ENCODE measurements at places on chromosomes 3 and 15.

GRCh38 chr3:155102329-155102728 lies 22.2 kb downstream of the MME start:
- peaks cover 4% of the 10 kb centered on the region for H3K36me3 ChIP-seq
- no peak for DNase-seq
- no peaks in the 10 kb centered on the region for H3K27me3 ChIP-seq
- no peaks in the 10 kb centered on the region for H3K4me1 ChIP-seq

GRCh38 chr3:124483915-124484470 lies 246.3 kb upstream of the UMPS start:
- no peak overlapping the region for H3K27ac ChIP-seq
- H3K4me1 ChIP-seq = no peaks in the 10 kb centered on the region
- no peaks in the 10 kb centered on the region for H3K27me3 ChIP-seq
- H3K4me3 ChIP-seq = no peak overlapping the region

- no peak overlapping the region for H3K27ac ChIP-seq
- H3K36me3 ChIP-seq = no peaks in the 10 kb centered on the region
- H3K4me3 ChIP-seq = peak overlapping the region; percentile 46
- DNase-seq = no peak
- peaks cover 10% of the 10 kb centered on the region for H3K27me3 ChIP-seq
Observed at GRCh38 chr3:24199300-24199699, 254.2 kb downstream of the NR1D2 start.

- no peak for DNase-seq
- H3K4me1 ChIP-seq = no peaks in the 10 kb centered on the region
- H3K27ac ChIP-seq = no peak overlapping the region
Observed at GRCh38 chr3:12465836-12466225, 18.4 kb upstream of the TSEN2 start.

DNA sequence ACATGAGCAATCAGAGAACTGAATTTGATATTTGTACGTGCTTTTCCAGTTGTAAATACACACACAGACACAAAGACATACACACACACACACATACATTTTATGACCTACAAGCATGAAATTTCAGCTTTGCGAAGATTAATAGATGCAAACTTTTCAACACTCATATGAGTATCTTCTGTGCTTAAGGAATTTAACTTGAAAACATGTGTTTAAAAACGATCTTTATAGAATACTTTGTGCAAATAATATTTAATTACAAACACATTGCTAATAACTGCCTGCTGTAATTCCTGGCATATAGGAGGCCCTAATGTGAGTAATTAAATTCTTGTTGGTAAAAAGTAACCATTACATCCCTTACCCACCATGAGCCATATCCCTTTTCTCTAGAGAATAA lies 107.7 kb upstream of the PLSCR5 start:
- no peaks in the 10 kb centered on the region for H3K4me1 ChIP-seq
- no peak overlapping the region for H3K4me3 ChIP-seq
- no peak overlapping the region for H3K27ac ChIP-seq
- H3K27me3 ChIP-seq = no peaks in the 10 kb centered on the region
- no peaks in the 10 kb centered on the region for H3K36me3 ChIP-seq

DNA sequence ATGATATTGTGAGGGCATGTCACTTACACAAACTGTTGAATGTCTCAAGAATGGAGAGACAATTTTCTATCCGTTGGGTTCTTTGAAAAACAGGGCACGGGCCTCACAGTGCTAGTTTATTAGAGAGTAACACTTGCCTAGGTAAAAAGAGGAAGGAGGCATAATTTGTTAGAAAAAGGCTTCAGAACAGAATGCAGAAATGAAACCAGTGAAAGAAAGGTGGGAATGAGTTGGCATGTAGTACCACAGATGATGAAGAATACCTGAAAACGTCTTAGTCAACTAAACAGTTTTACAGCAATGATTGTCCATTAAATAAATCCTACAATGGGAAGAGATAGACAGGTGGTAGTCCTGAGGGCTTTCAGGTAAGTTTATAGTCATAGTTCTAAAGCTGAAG lies 1399.7 kb upstream of the CADM2 start:
- H3K4me1 ChIP-seq = no peaks in the 10 kb centered on the region
- no peak overlapping the region for H3K4me3 ChIP-seq
- H3K27ac ChIP-seq = no peak overlapping the region
- H3K27me3 ChIP-seq = no peaks in the 10 kb centered on the region
- DNase-seq = no peak

GRCh38 chr3:126517291-126517951 lies at the start of gene UROC1:
Gene UROC1 (minus strand): TSS chr3:126517773. CDS start chr3:126517719, 54 bp downstream.
- H3K27ac ChIP-seq = no peak within 1 kb of the TSS
- H3K36me3 ChIP-seq = no peaks in the 10 kb centered on the region
- H3K4me3 ChIP-seq = no peak within 1 kb of the TSS
- peaks cover 7% of the 10 kb centered on the region for H3K4me1 ChIP-seq
- peaks cover 1% of the 10 kb centered on the region for H3K27me3 ChIP-seq
- DNase-seq = no peak

DNA sequence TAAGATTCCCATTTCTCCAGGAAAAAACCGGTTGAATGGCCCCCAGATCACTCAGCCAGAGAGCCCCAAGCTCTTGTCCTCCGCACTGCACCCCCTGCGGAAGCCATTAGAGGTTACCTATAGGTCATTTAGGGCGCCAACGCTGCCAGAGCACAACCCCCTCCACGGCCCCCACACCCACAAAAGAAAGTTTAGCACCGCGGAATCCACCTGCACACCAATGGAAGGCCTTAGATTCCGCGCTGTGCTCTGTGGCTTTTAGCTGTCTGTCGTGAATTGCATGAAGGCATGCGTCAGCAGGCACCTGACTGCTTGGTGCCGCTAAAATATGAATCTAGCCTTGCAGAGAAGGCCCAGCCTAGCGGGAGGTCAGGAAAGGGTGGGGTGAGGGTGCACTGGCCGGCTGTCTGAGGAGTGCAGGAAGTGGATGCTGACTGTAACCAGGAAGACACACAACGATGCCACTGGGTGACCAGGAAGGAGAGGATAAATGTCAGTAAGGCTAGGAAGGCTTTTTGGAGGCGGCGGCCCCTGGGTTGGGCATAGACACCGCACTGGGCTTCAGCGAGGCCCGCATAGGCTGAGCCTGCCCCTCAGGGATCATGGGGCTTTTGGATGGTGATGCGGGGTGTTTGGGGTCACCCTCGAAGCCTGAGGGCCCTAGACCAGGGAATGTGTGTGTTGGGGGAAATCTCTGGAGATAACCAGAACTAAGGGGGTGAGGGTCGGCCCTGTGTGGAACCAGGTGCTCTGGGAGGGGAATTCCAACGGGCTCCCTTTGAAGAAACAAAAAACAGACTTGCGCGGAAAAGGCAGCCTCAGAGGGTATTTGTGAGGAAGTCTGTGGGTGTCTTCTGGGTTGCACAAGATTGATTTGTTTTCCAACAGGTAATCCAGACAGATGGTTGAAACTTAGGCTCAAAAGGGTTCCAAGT lies 976 bp upstream of the NUP210 start:
- H3K27ac ChIP-seq = no peak overlapping the region
- H3K4me1 ChIP-seq = no peaks in the 10 kb centered on the region
- peak; percentile 65 for DNase-seq
- H3K4me3 ChIP-seq = peak overlapping the region; percentile 68
- H3K27me3 ChIP-seq = peaks cover 24% of the 10 kb centered on the region
- H3K36me3 ChIP-seq = no peaks in the 10 kb centered on the region

- H3K27ac ChIP-seq = no peak overlapping the region
- H3K4me3 ChIP-seq = peak overlapping the region; percentile 57
- H3K27me3 ChIP-seq = no peaks in the 10 kb centered on the region
Observed at GRCh38 chr3:172608575-172608974, 85.3 kb upstream of the TNFSF10 start.

DNA sequence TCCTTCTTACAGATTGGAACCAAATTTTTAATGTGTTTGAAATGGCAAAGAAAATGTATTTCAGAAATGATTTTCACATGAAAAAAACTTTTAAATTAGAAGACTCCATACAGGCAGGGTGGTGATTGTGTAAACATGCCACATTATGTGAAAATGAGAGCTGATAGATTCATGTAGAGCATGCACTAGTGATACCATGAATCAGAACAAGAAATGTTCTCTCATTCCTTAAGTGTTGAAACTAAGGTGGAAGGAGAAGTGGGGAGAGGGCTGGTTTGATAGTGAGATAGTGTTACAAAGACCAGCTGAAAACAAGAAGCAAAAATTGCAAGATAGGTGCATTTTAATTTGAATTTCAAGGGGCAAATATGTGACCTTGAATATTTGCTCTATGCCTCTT lies 100.3 kb downstream of the CCNL1 start:
- H3K27me3 ChIP-seq = no peaks in the 10 kb centered on the region
- no peak for DNase-seq
- H3K4me3 ChIP-seq = no peak overlapping the region
- H3K36me3 ChIP-seq = no peaks in the 10 kb centered on the region
- H3K4me1 ChIP-seq = no peaks in the 10 kb centered on the region

Measured in endodermal cell (in vitro differentiated cells).